ENCODE measurements at places on chromosomes 11 and 22.
A peak's percentile ranks its signal among the peaks of the same experiment; 100 is the strongest.

GRCh38 chr11:83037877-83038276 lies 33.8 kb downstream of the RAB30 start:
- DNase-seq = no peak

DNA sequence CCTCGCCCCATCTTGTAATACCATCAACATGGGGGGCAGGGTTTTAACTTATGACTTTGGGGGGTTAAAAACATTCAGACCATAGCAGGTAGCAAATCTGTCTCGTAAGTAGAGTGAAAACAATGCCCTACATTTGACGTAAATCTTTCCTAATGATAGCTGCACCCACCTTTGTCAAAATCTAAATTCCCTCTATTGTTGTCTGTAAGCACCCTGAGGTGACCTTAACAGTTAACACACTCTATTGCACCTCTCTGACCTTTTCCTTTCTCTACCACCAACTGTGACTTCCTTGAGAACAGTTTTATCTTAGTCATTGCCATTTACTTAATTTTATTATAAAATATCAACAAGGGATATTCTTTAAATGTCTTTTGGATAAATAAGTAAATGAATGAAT lies 1024.9 kb upstream of the CNTN5 start:
- DNase-seq = no peak

- DNase-seq = no peak
These were observed 3.6 kb upstream of the MAPK8IP1 start for GRCh38 chr11:45881708-45882368.

DNA sequence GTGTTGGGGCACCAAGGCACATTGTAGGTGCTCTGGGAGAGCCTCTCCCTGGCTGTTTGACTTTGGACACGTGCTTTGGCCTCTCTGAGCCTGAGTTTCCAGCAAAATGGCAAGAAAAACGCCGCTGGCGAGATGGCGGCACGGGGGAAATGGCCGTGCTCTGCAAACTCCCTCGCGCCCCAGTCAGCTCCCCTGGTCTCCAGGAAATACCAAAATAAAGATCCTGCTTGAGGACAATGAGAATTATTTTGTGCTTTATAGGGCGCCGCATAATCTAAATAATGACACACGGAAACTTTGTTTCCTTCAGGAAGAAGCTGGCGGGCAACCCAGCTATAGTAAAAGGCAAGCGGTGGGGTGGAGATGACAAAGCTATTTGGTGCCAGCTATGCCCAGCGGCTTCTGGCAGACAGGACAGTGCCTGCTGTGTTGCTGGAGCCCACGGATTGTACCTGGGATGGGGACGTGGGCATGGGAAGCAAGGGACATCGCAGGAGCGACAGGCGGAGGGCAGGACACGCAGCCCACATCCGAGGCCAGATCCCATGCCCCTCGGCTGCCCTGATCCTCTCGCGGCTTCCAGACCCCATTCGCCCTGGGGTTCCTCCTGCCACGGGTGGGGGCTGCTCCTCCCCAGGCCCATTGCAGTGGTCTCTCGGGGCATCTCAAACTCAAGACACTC lies 26.3 kb upstream of the RFPL3 start:
- no peak for DNase-seq

DNA sequence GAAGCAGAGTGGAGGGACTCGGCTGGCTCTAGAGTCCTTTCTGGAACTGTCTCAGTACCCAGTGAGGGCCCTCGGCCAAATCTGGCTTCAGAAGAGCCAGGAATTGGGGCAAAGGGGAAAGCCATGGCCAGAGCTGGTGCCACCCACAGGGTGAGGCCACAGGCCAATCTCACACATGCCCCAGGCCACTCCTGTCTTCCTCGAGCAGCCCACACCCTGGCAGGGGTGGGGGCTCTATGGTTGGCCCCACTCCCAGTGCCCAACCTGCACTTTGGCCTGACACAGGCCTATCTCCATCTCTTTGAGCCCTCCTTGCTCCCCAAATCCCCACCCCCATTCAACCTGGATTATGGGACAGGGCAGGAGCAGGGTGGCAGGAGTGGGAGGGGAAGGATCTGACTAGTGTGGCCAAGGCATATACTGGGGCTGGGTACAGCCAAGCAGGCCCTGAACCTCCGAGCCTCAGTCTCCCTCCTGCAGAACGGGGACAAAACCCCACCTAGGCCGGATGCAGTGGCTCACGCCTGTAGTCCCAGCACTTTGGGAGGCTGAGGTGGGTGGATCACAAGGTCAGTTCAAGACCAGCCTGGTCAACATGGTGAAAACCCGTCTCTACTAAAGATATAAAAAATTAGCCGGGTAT lies 6.9 kb downstream of the TST start:
- no peak for DNase-seq

DNA sequence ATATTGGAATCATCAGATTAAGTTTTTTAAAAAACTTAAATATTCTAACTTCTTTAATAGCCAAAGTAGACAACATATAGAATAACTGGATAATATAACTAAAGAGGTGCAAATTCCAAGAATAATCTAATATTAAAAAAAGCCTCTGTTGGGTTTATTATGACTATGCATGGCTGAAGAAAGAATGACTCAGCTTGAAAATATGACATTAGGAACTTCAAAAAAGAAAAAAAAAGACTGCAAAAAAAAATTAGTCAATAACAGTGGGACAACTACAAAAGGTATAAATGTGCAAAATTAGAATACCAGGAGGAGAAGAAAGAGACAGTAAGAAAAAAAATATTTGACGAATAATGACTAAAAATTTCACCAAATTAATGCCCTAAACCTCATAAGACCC lies 1178.0 kb downstream of the JRKL start:
- no peak for DNase-seq

DNA sequence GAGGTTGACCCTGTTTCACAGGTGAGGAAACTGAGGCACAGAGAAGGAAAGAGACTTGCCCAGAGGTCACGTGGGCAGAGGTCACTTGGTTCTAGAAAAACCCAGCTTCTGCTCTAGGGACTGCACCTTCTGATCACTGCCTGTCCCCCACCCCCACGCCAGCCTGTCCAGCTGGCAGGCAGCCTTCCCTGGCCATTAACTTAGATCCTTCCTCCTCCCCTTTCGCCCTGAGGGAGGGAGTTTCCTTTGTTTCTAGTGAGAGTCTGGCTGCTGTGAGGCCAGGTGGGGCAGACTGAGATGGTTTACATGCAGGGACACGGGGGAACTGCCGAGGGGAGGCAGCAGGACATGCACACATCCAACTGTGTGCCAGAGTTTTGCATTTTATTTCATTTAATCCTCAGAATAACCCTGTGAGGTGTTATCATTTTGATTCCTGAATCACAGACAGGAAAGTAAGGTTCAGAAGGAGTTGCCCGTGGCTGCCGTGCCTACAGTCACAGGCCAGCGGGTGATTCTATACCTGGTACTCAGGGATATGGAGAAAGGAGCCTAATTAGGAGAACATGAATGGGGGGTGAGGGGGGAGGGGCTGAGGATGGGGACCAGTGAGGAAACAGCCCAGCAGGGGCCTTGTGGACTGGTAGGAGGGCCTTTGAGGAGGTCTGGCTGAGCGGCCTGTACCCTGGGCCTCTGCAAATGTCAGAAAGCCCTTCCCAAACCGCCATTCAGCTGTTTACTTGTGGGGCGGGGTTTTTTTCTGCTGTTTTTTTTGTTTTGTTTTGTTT lies 3.4 kb downstream of the FAM83F start:
- DNase-seq = no peak

DNA sequence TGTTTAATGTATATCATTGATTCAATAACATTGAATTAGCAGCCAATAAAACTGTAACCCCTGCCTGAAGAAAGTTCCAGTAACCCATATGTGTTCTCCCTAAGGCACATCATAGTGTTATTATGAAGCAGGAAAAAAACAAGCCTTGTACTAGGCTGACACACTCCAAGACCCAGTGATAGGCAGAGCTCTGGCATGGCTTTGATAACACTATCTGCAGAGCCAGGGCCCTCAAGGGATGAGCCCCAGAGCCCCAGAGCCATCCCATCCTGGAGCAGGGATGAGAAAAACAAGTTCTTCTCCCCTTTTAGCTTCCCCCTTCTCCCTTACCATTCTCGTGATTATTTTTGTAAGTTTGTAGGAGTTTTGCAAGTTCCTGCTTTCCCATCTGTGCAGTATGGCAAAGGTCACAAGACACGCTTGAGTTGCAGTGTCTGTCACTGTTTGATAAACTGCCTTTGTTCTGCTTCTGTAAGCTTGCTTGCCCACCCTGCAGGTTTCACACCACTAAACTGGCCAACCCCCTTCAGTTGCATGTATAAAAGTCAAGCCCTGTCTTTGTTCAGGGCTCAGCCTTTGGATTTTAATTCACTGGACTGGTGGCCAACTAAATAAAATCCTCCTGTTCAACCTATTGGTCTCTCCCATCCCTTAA lies 22.3 kb upstream of the GUCY1A2 start:
- DNase-seq = no peak

DNA sequence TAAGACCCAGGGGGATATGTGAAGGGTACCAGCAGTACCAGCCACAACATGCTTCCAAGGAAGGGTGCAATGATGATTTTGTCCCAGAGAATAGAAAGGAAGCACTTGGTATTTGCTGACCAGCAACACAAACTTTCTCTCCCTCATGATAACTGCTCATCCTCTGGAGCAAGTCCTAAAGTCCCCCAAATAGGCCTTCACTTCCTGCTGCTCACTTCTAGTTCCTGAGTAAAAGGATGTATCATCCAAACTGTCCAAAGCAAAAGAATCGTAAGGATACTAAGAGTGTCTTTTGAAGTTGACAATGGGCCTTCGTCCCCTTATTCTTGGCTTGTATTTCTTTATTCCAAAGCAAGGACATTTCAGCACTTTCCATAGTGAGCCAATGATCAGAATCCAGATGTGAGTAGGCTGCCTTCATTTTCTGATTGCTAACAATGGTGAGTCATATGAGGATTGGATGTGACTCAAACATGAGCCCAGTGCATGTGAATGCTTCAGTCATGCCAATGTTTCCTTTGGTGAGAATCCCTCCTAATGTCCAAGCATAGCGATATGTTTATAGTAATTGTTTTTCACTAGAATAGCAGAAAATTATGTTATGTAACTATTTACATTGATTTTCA lies 243.4 kb upstream of the POU2AF2 start:
- DNase-seq = no peak

DNA sequence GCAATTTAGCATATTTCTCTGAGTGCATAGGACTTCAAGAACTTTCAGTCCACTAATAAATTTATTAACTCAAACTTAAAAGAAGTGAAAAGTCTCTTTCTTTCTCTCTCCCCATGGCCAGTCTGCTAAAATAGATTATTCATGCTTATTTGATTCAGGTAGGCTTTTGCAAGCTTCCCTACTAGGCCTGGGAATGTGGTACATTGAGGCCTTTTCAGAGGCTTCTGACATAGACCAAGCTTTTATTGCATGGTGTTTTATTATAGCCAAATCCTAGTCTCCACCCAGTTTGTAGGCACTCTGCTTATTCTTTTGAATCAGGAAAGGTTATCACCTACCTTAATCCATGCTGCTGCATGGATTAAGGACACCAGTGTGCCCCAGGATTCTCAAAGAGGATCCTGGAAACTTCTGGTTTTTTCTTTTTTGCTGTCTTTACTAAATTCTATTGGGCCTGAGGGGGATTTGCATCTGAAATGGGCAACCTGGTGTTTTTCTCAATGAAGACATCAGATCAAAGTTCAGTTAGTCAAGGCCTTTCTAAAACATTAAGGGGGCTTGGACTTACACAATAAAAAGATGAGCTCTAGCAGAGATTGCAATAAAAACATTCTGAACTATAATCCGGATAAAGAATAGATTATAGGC lies 92.2 kb downstream of the ELP4 start:
- DNase-seq = no peak

GRCh38 chr11:59754494-59754858 lies 700 bp upstream of the STX3 start:
- DNase-seq = peak; percentile 12

Data from activated naive CD4-positive, alpha-beta T cell (primary cell).